GM10248 (cell line): ENCODE measurements at places on chromosomes 1 and 21.
A peak's percentile ranks its signal among the peaks of the same experiment; 100 is the strongest.

DNA sequence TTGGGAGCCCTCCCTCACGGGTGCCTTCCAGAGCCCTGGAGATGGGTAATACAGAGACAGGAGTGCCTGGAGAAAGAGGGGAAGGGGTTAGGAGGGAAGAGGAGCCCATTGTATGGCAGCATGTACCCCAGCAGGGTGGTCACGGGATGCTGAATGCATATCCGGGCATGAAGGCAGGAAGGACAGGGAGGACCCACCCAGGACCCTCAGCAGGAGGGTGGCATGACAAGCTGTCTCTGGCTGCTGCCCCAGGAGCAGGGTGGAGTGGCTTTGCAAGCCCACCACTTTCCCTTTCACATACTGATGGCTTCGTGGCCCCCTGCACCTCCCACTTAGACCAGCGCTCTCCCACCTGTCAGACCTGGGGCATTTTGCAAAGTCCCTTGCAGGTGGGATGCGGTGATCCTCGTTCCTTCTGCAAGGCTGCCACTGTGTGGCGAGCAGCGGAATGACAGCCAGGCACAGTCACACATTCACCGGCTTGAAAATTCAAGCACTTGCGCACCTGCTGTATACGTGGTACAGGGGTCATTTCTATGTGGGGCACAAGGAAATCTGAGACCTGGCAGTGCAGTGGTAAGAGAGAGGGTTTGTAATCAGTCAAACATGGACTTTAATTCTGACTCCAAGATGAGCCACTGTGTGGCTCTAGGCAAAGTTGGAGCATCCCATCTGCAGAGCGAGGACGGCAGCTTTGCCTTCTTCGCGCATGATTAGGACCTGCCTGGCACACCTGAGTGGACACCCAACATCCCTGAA, 53.2 kb upstream of the TMEM51 start:
- DNase-seq: peak; percentile 73

DNA sequence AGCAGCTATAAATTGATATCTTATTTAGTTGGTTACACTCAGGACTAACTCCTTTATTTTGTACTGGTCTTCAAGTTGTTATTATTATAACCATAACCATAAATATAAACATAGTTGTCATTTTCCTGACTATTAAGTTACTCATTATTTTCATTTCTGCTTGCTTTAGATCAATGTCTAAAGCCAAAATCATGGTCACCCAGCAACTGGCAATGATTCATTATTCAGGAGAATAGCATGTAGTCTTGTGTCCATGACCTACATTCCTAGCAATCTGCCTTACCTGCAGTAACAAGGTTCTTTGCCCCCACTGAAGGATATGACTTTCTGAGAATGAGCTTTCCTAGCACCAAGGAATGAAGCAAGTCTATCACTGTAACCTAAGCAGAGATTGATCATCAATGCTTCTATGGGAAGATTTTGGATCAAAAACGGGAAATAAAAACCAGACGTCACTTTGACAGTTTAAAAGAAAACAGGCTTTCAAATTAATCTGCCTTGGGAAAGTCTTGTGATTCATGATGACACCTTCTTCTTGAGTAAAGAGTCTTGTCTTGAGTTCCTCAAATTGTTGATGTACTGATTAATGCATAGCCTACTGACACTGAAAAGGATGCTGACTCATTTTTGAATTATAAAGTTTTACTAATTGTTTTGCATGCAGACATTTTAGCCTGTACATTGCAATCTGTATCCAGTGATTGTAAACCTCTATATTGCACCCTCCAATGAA, 203.3 kb upstream of the IVNS1ABP start:
- no peak for DNase-seq

GRCh38 chr1:29245876-29246275, 9.6 kb downstream of the PTPRU start:
- no peak for DNase-seq

GRCh38 chr1:228364706-228365213, 41.9 kb downstream of the TRIM11 start:
- no peak for DNase-seq

GRCh38 chr1:55364216-55364615, 149.1 kb upstream of the USP24 start:
- DNase-seq: no peak

GRCh38 chr1:240739754-240740153, 127.8 kb upstream of the GREM2 start:
- no peak for DNase-seq

GRCh38 chr1:222557148-222557547, 9.2 kb upstream of the HHIPL2 start:
- DNase-seq: no peak

DNA sequence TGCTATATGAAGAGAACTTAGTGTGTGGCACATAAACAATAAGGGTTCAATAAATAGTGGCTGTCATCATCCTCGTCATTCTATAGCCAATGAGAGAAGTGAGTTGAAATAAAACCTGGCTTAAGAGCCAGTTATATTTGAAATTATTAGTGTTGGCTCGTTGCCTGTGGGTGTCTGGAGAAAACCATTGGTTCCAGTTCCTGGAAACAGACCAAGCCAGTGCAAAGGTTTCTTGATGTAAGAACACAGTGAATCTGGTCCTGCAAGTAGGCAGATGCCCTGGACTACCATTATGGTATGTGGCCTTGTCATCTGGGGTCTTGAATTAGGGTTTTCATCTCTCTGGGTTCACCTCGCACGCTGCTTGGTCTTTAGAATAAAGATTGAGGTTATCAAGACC, 43.3 kb downstream of the URB2 start:
- DNase-seq: no peak

GRCh38 chr1:52558941-52559340, 6.0 kb upstream of the TUT4 start:
- DNase-seq: no peak

GRCh38 chr1:63668298-63668697, 75.1 kb downstream of the PGM1 start:
- DNase-seq: no peak

DNA sequence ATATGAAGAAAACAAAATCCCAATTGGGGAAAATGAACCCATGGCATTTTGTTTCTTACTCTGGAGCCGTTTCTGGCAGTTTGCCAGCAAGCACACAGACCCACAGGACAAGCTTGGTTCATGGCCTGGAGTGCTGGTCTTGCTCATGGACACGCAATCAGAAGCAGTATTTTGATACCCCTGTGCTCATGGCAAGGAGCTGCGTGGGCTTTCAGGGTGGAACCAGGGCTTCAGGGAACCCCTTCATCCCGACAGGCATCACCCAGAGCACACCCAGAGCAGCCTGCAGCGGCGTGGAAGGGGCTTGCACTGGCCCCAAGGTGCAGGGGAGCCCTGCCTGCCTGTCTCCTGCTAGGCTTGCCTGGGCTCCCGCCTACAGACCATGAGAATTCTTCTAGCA, 45.4 kb upstream of the PCBP3 start:
- DNase-seq: no peak

DNA sequence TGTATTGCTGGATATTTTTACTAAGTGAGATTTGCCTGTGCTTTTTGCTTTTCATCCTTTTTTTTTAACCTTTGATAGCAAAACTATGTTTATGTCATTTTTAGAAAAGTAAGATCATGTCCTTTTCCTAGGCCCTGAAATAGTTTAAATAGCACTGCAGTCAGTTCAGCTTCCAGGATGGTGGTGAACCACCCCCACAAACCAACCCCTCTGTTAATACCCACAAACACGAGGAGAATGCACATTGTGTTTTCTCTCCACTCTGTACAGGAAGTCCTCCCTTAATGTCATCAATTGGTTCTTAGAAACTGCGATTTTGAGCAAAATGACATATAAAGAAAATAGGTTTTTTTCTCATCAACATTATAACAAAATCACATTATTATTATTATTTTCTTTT, 117.7 kb upstream of the DSCAM start:
- no peak for DNase-seq

DNA sequence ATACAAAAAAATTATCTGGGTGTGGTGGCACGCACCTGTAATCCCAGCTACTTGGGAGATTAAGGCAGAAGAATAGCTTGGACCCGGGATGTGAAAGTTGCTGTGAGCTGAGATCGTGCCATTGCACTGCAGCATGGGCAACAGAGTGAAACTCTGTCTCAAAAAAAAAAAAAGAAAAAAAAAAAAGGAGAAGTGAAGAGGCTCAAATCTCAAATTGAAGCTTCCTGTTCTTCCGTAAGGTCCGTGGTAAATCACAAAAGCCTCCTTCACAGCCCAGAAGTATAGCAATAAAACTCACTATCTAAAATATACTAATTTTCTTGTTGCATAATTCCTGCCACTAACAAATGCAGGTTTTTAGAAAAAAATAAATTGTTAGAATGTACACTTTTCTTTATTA, 498.2 kb upstream of the BRINP3 start:
- no peak for DNase-seq

GRCh38 chr21:46557469-46557868, 47.4 kb downstream of the S100B start:
- no peak for DNase-seq

DNA sequence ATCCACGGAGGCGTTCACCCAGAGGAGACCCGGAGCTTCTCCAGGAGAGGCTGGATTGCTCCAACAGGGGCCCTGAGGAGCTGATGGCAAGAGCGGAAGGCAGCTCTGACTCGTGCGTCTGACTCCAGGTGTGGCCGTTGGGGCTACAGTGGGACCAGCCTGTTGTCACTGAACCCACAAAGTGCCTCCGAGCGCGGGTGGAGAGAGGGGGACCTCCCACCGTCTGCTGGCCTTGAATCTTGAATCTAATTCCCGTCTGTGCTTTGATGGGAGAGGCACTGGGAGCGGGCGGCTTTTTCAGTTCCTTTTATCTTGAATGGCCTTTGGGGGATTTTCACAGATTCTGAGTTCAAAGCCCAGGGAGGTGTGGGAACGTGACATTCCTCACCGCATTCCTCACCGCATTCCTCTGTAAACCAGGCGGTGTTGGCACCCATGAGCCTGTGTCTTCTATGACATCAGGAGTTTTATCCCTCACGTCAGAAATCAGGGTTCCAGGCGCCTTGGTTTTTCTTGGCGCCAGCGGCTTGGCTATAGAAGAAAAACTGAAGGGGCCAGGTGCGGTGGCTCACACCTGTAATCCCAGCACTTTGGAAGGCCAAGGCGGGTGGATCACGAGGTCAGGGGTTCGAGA, 39.2 kb upstream of the COL18A1 start:
- DNase-seq: no peak

- no peak for DNase-seq
Measured at GRCh38 chr1:236147521-236148469, 5.5 kb downstream of the GPR137B start.

DNA sequence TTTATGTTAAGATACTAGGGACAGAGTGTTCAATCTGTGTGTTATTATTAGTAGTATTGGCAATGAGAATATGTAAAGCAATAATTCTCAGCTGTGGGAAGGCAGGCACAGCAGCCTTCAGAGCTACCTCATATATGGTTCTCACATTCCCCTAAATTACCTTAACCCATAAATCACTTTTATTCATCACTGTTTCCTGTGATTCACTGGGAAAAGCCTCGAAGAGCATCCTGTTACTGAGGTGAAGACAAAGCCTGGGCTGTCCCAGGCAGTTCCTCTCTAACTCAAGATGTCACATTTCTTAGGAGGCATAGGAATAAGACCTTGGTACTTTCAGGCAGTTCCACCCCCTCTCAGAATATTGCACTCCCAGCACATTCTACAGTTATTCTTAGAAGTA, 965.7 kb downstream of the NCAM2 start:
- no peak for DNase-seq

DNA sequence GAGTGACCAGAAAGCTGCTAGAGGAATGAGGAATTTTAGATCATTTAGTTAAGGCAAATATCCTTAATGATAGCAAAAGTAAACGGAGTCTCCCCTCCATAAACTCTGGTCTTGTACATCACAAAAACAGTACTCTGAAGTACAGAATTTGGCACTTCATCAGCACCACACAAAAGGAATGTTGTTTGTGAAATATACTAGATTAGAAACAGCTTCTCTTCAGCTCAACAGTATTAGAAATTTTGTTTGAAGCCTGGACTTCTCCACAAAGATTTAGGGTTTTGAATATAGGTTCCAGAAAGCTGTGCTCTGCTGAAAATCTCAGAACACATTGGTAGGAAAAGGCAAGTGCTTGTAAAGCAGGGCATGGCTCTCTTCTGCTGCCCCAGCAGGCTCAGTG, 135.1 kb upstream of the PTGFR start:
- no peak for DNase-seq

DNA sequence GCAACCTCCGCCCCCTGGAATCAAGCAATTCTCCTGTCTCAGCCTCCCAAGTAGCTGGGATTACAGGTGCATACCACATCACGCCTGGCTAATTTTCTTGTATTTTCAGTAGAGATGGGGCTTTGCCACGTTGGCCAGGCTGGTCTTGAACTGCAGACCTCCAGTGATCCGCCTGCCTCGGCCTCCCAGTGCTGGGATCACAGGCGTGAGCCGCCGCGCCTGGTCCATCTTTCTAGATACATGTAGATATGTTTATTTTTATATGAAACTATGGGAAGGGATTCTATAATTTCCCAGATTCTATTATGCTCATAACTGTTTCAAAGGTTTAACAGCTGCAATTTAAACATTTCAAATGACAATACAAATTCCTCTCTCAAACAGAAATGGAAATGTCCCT, 27.1 kb downstream of the CLCC1 start:
- no peak for DNase-seq

DNA sequence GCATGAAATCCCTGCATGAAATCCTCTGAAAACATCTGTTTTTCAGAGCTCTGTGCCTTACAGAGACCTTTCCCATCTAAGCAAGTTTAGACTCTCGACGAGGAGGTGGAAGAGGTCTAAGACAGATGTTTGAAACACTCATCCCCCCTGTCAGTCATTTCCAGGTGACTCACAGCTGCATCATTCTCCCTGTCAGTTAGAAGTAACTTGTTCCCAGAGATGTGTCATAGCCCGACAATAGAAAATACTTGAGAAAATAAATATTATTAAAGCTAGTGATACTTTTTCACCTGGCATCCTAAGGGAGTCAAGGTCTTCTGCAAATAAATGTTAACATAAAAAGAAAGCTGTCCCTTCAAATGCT, 41.6 kb upstream of the SEC16B start:
- no peak for DNase-seq

DNA sequence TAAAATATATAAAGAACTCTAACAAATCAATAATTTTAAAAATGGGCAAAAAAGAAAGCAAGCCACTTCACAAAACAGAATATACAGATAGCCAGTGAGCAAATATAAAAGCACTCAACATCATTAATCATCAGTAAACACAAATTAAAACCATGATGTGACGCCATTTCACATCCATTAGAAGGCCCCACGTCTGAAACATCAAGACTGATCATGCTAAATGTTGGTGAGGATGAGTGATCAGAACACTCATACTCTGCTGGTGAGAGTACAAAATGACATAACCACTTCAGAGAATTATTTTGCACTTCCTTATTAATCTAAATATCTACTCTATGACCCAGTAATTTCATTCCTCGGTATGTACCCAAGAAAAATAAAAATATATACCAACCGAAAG, 512.2 kb upstream of the NR5A2 start:
- DNase-seq: no peak

GRCh38 chr1:60225486-60225885, 151.9 kb upstream of the C1orf87 start:
- no peak for DNase-seq
